ENCODE measurements at places on chromosomes 16 and 17. TPM values are rescaled to one million over a fixed set of nuclear protein-coding genes. Genes with fewer than 3 reads are reported as not detected.

The HOXB6 gene
- 0.38 TPM for total RNA-seq

DNA sequence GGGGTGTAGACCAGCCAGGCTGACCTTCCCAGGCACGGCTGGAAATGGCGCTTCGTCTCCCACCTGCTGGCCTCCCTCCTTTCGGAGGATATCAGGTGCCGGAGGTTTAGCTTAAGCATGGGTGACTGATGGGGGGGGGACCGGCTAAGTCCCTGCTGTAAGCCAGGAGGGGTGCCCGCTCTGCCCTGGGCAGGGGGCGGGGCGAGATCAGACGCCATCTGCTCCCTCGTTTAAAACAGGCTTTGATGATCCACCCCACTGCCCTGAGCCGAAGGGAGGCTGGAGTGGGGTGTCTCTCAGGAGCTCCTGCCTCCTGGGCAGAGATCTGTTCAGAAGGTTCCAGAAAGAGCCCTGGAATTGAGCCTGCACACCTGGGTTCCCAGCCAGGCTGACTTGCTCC is 26.0 kb downstream of the C16orf74 start:
- no peak for DNase-seq

DNA sequence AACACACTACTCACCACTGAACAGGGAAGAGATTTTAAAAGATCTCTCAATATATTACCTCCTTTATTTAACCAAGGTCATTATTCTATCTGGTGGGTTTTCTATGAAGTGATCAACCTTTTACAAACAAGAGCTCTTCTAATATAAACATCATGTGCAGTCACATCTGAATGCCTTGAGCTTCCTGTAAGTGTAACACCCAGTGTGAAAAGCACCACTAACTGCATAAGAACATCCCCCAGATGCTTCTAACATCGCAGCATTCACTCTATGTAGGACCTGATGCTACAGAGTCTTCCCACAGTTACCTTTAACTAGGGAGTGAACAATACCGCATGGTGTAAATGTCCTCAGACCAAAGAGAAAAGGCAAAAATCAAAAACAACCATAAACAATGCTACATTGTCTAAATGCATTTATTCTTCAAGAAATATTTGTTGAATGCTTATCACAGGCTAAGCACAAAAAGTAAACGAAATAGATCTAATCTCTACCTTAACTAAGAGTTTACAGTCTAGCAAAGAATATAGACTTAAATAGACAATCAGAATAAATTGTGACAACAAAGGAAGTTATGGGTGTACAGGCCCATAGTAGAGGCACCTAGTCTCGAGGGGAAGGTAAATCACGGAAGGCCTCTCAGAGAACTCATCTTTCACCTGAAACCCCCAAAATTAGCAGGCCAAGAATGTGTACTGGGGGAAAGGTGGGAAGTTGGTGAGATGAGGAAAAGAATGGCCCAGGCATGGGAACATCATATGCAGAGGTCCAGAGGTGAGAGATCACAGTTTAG is 16.2 kb downstream of the SKAP1 start:
- DNase-seq, result no peak

- DNase-seq, result peak; percentile 88
Measured at GRCh38 chr16:68843482-68844210, at the start of gene TANGO6. TSS of gene TANGO6 (plus strand) at chr16:68843531. CDS start at chr16:68843618, 87 bp downstream.

The CORO6 gene
- total RNA-seq, result 2.2 TPM

- no peak for DNase-seq
Measured at GRCh38 chr16:60771138-60771537, 1265.1 kb downstream of the CDH8 start.

The CTRL gene
- 5.1 TPM for total RNA-seq

The TNFRSF17 gene
- not detected for total RNA-seq

DNA sequence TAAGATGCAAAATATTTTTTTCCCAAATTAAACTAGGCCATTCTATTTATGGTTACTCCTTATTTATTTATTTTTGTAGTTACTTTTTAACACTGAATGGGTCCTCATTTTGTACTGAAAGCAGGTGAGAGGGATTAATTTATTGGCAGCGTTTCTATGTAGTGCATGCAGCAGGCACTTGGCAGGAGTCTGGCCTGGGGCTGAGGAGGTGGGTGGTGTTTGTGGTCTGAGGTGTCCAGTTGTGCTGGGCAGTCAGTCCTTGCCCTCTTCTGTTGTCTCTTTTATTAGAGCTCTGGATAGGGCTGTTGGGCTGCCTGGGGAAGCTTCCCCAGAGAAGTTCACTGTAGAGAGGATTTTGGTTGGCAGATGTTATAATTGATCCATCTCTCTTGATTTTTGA is 12.7 kb downstream of the SEC14L1 start:
- no peak for DNase-seq

The CHTF18 gene
- 46.9 TPM for total RNA-seq

The SLC5A10 gene
- not detected for total RNA-seq

DNA sequence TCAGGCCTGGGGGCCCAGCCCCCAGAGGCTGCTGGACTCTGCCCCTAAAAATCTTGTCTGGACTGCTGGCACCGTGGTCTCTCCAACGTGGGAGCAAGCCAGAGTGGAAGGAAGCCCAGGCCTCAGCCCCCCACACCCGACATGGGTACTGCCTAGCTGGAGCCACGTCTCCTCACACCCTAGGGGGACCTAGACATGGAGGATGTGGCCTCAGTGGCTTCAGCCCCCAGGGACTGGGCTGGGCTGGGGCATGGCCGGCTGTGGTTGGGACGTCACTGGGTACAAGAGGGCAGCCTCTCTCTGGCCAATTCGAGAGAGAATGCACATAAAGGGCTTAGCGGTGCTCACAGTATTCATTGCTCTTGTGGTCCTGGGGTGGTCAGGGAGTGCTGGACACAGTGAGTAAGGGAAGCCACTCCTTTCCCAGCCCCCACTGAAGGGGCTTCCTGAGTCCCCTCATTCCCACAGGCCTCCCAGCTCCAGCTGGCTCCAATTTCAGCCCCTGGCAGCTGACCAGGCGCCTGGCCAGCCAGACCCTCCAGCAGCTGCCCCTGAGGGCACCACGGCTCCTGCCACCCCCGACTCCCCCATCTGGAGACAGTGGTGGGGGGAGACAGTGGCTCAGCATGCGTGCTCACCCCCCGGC is 1.1 kb downstream of the CDH15 start:
- no peak for DNase-seq

DNA sequence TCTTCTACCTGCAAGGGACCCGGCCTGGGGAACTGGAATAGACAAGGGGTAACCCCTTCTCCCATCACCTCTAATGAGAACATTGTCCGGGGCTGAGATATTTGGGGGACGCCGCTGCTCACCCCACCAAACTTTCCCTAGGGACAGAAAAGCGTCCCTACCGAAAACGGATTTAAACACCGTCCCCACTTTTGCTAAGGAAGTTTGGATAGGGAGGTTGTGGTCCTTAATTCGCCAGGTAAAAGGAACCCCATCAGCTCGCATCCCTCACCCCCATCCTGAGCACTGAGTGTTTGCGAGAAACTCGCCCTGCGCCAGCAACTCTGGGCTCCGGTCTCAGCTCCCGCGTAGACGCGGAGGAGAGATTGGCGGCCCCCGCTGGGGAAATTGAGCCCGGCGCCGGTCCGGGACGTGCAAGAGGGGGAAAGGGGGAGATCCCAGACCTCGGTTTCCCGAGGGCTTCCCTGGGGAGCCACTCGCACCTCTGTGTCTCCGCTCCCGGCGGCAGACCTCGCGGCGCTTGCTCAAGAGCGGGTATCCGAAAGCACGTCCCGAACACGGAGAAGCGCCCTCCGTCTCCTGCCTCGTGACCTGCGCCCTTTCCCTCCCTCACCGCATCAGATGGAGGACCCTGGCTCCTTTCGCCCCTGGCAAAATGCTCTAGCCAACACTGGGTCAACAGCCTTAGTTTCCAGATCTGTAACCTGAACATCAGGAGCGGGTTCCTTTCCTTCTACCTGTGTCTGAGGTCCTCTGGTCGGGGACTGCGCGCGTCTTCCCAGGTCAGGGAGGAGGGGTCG is 3.1 kb upstream of the SOX9 start:
- no peak for DNase-seq

- peak; percentile 25 for DNase-seq
Measured at GRCh38 chr17:47704116-47704515, 10.2 kb downstream of the TBKBP1 start.

- no peak for DNase-seq
Measured at GRCh38 chr17:74037320-74037719, 166.2 kb upstream of the RPL38 start.

The HEATR9 gene
- total RNA-seq, result 2.2 TPM

The SKAP1 gene
- total RNA-seq, result 88.7 TPM

DNA sequence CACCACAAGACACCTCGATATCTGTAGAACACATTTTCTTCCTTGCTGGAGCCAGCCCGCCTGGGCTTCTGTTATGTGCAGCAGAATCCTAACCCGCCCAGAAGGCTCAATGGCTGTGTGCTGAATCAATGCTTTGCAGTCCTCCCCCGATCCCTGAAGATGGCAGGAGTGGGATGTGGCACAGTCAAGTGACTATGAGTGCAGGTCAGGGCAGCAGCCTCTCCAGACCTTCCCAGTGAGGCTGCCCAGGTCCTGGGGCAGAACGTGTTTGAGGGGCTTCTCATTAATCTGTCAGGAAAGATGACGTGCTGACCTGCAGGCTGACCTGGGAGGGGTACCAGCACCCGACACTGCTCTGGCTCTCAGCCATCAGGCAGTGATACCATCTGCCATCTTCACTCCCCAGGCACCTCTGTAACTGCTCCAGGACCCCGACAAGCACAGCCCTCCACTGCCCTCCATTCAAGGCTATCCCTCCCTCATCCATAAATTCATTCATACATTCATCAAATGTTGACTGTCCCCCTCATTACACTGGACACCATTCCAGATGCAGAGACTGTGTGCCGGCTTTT is 35.2 kb downstream of the LRRC75A start:
- no peak for DNase-seq

- DNase-seq, result no peak
Measured at GRCh38 chr16:3734758-3735221, 17.5 kb upstream of the TRAP1 start.

The XYLT1 gene
- total RNA-seq, result 46.3 TPM

GRCh38 chr17:65487161-65487560 is 74.3 kb downstream of the AXIN2 start:
- DNase-seq, result no peak

- no peak for DNase-seq
Measured at GRCh38 chr17:2064520-2064971, 9.6 kb downstream of the HIC1 start.

The CD300E gene
- total RNA-seq, result not detected

DNA sequence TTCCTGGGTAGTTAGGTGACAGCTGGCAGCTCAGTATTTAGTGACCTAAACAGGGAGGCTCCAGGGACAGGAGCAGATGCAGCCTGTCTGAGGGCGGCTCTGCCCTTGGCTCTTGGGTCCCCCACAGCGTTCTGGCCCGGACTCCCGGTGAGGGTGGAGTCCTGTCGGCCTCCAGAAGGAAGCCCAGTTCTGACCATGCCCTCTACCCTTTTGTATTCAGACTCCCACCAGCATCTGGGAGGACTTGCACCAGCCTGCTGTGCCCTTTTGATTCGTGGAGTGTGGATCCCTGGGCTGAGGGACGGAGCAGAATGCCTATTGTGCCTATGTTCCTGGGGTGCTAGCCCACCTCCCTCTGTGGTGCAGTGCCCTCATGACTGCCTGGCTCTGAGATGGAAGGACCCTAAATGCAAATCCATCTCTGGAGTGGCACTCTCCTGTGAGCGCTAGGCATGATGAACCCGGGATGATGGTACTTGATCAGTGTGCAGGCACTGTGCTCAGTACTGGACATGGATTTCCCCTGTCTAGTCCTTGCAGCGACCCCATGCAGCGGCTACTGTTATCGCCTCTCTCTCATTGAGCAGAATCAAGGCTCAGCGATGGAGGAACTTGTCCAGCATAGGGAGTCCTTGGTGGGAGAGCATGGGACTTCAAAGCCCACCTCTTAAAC is 123.1 kb downstream of the SNX29 start:
- DNase-seq, result no peak

The ABCA10 gene
- total RNA-seq, result 4.6 TPM

The OR3A3 gene
- total RNA-seq, result not detected

The CNEP1R1 gene
- total RNA-seq, result 40.8 TPM

- DNase-seq, result no peak
Measured at GRCh38 chr16:85333337-85333736, 221.1 kb upstream of the CIBAR2 start.

DNA sequence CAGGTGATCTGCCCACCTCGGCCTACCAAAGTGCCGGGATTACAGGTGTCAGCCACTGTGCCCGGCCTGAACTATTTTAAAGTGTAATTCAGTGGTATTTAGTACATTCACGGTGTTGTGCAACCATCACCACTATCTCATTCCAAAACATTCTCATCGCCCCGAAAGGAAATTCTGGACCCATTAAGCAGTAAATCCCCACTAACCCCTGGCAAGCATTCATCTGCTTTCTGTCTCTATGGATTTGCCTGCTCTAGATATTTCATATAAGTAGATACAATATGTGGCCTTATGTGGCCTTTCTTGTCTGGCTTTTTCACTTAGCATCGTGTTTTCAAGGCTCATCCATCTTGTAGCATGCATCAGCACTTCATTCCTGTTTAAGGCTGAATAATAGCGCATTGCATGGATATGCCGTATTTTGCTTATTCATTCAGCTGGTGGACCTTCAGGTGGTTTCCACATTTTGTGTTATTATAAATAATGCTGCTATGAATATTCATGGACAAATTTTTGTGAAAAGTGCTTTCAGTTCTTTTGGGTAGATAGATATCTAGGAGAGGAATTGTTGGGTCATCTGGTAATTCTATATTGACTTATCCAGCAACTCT is 8.4 kb upstream of the HERPUD1 start:
- no peak for DNase-seq

Data from CD4-positive, alpha-beta memory T cell (primary cell).